ENCODE measurements at places on chromosomes 12 and 14. TPM values are rescaled to one million over a fixed set of nuclear protein-coding genes. Genes with fewer than 3 reads are reported as not detected.

VEZT gene
- 75.1 TPM for polyA plus RNA-seq

SLC10A1 gene
- polyA plus RNA-seq, result not detected

FOXM1 gene
- 16.9 TPM for polyA plus RNA-seq

TCL1B gene
- not detected for polyA plus RNA-seq

ANO4 gene
- 0.80 TPM for polyA plus RNA-seq

KRT72 gene
- polyA plus RNA-seq, result not detected

BATF gene
- polyA plus RNA-seq, result 1.0 TPM

GNPTAB gene
- polyA plus RNA-seq, result 18.1 TPM

LRRC10 gene
- polyA plus RNA-seq, result not detected

GTF2A1 gene
- polyA plus RNA-seq, result 19.8 TPM

ANHX gene
- not detected for polyA plus RNA-seq

KRT75 gene
- not detected for polyA plus RNA-seq

PAH gene
- polyA plus RNA-seq, result not detected

RFLNA gene
- 6.9 TPM for polyA plus RNA-seq

KCNK13 gene
- 0.40 TPM for polyA plus RNA-seq

Measured in hindlimb muscle (tissue), 1 donor.